ENCODE measurements at places on chromosomes 13 and 19.
A peak's percentile ranks its signal among the peaks of the same experiment; 100 is the strongest.

DNA sequence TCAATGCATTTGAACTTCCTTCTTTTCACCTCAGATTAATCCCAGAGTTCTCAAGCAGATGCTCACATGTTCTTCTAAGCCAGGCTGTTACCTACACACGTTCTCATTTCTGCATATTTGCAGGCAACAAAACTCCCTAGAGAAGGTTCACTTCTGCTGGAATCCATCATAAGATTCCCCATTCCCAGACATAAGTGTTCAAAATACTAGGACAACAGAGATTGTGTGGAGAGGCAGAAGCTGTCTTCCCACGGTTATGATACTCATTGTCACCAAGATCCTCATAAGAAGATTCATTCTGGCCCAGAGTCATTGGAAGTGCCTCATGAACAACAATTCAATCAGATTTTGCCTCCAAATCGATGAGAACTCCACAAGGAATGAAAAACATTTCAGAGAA, 931.6 kb upstream of the MIR17HG start:
- peak; percentile 15 for DNase-seq

DNA sequence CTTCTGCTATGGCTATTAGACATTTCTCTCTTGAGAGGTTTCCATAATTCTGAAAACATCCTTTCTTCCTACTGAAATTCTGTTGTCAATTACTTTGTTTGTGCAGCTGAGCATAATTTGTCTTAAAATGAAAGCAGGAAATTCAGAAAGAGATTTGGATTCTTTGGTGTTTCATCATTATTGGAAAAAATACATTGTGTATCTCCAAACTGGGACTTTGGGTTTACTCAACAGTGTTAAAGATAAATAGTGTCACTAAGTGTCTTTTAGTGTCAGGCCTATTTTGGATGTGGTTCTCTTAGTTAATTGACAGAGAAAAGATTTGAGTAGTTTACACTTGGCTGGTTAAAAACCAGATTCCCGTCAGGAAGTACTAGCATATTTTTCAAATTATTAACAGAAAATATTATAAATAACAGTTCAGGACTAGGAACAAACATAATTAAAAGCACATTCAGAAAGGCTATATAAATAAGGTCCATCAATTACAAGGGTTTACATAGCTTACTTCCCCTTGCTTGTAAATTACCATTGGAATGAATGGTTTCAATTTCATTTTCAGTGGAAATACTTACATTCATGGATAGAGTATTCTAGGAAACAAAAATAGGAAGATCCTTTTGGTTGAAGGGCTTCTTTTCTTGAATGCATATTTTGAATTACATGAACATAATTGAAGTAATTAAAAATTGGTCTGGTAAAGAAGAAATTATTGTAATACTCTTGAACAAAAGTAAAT, 483.1 kb downstream of the GPC6 start:
- no peak for DNase-seq

GRCh38 chr13:21310220-21310619, 133.8 kb downstream of the MRPL57 start:
- peak; percentile 39 for DNase-seq

DNA sequence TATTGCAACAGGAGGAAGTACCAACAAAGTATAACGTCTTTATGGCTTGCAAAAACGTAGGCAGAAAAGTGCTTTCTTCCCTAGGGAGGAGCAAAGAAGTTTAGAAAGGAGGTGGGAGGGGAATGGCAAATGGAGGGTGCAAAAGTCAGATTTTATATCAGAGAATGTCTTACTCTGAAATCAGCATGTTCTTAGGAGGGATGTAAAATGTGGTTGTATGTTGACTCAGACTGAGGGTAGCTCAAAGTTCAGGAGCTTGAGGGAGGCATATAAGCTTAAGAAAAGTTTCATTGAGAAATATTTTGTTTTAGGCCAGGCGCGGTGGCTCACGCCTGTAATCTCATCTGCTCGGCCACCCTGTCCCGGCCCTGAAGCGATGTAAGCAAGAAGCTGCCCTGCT, 1.7 kb downstream of the ZNF90 start:
- peak; percentile 59 for DNase-seq

DNA sequence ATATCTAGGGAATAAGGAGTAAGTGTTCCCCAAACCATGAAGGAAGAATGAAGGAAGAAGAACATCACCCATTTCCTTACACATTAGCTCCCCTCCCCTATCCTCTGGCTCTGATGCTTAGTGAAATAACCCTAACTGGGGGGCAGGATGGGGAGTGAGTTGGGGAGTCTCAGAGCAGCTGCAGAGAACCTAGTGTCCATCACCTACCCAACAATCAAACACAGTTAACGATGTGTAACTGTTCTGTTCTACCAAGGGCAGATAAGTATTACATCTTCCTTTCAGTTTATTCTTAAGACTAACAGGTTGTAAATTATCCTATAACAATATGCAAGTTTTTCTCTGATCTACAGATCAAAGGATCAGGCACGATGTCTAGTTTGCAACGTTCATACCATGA, 12.8 kb downstream of the ELF1 start:
- no peak for DNase-seq

DNA sequence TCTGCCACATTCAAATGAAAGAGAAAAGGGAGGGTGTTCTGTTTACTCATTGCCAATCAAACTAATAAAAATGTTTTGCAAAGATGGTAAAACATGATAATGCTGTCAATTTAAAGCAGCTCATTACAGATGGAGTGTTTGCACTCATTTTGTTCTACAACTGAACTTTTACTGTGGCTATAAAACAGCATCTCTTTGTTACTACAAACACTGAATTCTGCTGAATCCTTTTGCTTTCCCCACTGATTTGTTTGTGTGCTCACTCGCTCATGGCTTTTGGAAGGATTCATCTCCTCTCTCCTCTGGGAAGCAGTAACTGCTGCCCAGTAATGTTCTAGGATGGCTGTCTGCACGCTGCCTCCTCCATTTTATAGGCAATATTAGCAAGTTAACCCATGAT, 434.5 kb downstream of the PCDH9 start:
- no peak for DNase-seq

GRCh38 chr19:18119013-18119716, 21.6 kb downstream of the MAST3 start:
- peak; percentile 12 for DNase-seq

GRCh38 chr19:41533671-41534215, 42.2 kb upstream of the CEACAM21 start:
- no peak for DNase-seq

Measured in iris pigment epithelial cell (primary cell).